Neural crest cell (in vitro differentiated cells): ENCODE measurements at places on chromosomes 12 and 14. TPM values are rescaled to one million over a fixed set of nuclear protein-coding genes. Genes with fewer than 3 reads are reported as not detected.

DNA sequence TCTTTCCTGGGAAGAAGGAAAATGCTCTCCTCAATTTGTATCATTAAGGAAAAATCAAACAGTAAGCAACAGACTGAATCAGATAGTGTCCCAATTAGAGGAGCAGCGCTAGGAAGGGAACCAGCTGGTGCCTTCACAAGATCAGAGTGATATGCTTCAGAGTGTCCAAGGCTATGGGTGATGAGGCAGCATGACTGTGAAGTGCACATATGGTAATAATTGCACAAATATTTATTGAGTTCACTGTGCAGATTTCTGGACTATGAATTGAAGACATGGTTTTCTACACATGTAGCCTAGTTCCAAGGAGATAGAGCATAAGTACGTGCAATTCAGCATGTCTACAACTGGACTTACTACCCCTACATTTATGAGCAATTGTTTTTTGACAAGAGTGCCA lies 78.8 kb upstream of the EVL start:
- no peaks in the 10 kb centered on the region for H3K27me3 ChIP-seq
- H3K27ac ChIP-seq, result no peak overlapping the region
- no peak for DNase-seq

The CLEC4D gene
- not detected in 2 replicates for total RNA-seq

The TRPV4 gene
- 3.5 and 3.7 TPM in 2 replicates for total RNA-seq

- peak overlapping the region; percentile 24 for H3K27ac ChIP-seq
- H3K4me3 ChIP-seq, result no peak overlapping the region
- DNase-seq, result no peak
- H3K27me3 ChIP-seq, result no peaks in the 10 kb centered on the region
- peaks cover 12% of the 10 kb centered on the region for H3K4me1 ChIP-seq
- H3K36me3 ChIP-seq, result peaks cover 4% of the 10 kb centered on the region
Observed at GRCh38 chr14:102417001-102417431, 54.3 kb downstream of the TECPR2 start.

DNA sequence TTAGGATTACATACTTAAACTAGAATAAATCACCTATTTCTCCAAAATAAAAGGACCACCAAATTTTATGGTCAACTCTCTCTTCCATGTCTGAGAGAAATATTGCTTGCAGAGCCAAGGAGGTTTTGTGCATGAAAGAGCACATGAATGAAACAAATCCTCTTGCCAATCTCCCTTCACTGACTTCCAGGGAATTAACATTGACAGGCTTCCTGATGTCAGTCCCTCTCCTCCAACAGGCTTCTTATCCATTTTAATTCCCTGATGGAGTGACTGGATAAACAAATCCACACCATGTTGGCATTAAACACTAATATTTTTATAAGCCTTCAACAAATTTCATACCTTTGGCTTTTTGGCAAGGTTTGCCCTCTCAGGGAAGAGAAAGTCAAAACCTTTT lies 45.3 kb upstream of the CNTN1 start:
- H3K36me3 ChIP-seq, result no peaks in the 10 kb centered on the region
- no peak overlapping the region for H3K4me3 ChIP-seq
- no peak for DNase-seq

GRCh38 chr14:66381755-66382154 lies 104.4 kb upstream of the CCDC196 start:
- H3K27ac ChIP-seq, result no peak overlapping the region
- no peaks in the 10 kb centered on the region for H3K36me3 ChIP-seq
- DNase-seq, result no peak
- no peaks in the 10 kb centered on the region for H3K27me3 ChIP-seq
- H3K4me3 ChIP-seq, result no peak overlapping the region

DNA sequence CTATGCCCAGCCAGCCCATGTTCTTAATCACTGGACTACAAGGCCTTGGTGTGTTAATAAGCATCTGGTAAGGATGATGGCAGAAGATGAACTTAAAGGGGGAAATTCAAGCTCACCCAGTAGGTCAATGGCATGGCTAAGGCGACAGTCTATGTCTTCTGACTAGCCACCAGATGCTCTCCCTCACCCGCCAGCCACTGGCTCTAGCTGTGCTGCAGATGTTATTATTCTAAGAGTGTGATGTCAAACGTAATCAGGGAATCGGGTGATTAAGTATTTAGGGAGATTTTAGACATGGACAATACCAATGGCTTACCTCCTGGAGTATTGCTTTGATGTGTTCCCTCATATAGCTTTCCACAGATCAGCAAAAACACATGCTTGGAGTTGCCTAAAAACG lies 39.2 kb upstream of the MAX start:
- no peaks in the 10 kb centered on the region for H3K36me3 ChIP-seq
- H3K4me1 ChIP-seq, result peaks cover 7% of the 10 kb centered on the region
- no peak overlapping the region for H3K27ac ChIP-seq

The RPS6KL1 gene
- 13.9 and 14.1 TPM in 2 replicates for total RNA-seq

DNA sequence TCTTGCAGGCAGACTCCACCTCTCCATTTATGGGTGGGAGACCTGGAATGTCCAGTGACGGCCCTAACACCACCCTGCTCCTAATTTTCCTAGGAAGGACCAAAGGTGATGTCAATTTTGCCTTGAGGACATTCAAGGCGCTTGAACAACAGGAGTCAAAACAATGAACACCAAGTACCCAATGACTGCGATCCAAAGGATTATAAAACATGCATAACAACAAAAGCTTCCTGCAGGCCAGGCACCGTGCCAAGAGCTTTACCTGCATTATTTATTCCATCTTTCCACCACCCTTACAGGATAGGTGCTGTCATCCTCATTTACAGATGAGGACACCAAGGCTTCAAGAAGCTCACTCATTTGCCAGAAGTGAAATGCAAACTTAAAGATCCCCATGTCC lies 15.2 kb upstream of the FOXN3 start:
- no peaks in the 10 kb centered on the region for H3K27me3 ChIP-seq
- DNase-seq, result no peak
- no peak overlapping the region for H3K27ac ChIP-seq
- H3K4me3 ChIP-seq, result no peak overlapping the region

GRCh38 chr12:20268121-20268732 lies 100.1 kb upstream of the PDE3A start:
- H3K27ac ChIP-seq, result no peak overlapping the region
- H3K27me3 ChIP-seq, result no peaks in the 10 kb centered on the region
- H3K4me3 ChIP-seq, result no peak overlapping the region
- no peak for DNase-seq

DNA sequence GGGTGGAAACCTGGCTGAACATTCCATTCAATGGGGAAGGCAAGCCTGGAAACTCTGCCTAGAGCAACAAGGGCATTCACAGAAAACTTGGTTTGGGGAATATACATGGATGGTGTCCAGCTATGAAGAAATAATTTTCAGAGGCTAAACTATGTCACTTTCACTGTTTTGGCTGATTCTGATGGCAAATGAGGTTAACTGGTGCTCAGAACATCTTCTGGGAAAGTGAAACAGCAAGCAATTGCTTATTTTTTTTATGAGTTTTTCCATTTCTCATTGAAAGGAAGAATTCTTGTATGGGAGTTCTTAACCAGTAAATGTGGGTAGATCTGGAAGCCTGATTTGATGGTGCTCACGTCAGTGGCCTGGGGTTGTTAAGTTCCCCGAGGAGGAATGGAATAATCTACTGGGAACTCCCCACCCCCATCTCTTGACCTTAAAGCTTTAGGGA lies 132.8 kb upstream of the BTG1 start:
- peaks cover 16% of the 10 kb centered on the region for H3K4me1 ChIP-seq
- H3K4me3 ChIP-seq, result no peak overlapping the region
- H3K36me3 ChIP-seq, result no peaks in the 10 kb centered on the region
- no peak overlapping the region for H3K27ac ChIP-seq
- no peak for DNase-seq

The ZNF385A gene
- total RNA-seq, result 20.3 and 20.8 TPM in 2 replicates

The KRT73 gene
- total RNA-seq, result not detected in 2 replicates

DNA sequence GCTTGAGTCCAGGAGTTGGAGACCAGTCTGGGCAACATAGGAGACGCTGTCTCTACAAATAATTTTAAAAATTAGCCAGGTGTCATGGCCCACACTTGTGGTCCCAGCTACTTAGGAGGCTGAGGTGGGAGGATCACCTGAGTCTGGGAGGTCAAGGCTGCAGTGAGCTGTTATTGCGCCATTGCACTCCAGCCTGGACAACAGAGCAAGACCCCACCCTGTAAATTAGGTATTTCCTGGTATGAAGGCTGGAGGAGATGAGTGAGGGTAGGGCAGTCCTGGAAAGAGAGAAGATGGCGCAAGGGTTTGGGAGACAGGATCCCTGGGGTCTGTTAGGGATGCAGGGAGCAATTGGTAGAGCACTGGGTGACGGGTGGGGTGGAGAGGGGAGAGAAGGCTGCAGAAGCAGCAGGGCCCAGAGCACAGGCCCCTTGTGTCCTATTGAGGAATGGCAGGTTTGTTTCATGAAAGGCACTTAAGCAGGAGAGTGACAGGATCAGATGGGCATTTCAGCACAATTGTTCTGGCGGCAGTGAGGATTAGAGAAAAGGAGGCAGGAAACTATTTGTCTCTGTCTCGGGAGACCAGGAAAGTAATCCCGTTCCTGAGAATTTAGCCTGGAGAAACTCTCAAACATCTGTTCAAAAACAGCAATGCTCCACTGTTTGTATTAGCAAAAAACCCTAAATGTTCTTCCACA lies 47.2 kb upstream of the KTN1 start:
- no peak for DNase-seq
- H3K4me3 ChIP-seq, result no peak overlapping the region
- peaks cover 7% of the 10 kb centered on the region for H3K4me1 ChIP-seq
- H3K27ac ChIP-seq, result no peak overlapping the region

The CD27 gene
- not detected in 2 replicates for total RNA-seq

DNA sequence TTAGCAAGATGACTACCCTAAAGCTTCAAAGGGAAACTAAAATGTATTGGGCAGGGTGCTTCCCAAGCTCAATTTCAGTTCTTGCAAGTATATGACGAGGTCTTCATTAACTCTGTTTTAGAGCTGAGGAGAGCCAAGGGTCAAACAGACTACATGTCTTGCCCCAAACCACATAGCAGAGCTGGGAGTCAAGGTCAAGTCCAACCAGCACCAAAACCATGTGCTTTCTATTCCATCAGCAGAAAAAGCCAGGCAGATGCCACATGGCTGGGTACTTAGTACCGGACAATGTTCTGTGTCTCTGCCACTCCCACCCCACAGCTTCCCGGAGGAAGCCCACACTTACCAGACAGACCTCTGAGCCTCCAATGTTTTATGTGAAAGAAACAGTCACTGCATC lies 17.6 kb downstream of the NID2 start:
- no peak overlapping the region for H3K4me3 ChIP-seq
- DNase-seq, result no peak
- H3K36me3 ChIP-seq, result peaks cover 3% of the 10 kb centered on the region
- no peak overlapping the region for H3K27ac ChIP-seq
- H3K4me1 ChIP-seq, result peaks cover 25% of the 10 kb centered on the region

GRCh38 chr12:116123451-116124258 lies 153.8 kb downstream of the MED13L start:
- DNase-seq, result peak; percentile 36
- peaks cover 60% of the 10 kb centered on the region for H3K4me1 ChIP-seq
- no peaks in the 10 kb centered on the region for H3K36me3 ChIP-seq

The AJUBA gene
- 32.8 and 33.1 TPM in 2 replicates for total RNA-seq

DNA sequence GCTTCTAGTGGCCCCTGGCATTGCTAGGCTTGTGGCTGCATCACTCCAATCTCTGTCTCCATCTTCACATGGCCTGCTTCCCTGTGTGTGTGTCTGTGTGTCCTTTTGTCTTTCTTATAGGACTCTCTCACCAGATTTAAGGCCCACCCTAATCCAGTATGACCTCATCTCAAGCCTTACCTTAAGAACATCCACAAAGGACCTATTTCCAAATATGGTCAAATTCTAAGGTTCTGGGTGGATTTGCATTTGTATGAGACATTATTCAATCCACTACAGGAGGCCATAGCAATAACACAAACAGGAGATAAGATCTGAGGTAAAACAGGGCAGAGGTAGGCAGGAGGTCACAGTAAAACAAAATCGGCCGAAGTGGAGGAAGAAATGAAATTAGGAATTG lies 375.9 kb downstream of the BTG1 start:
- DNase-seq, result no peak
- H3K27ac ChIP-seq, result no peak overlapping the region
- H3K4me1 ChIP-seq, result no peaks in the 10 kb centered on the region
- H3K27me3 ChIP-seq, result no peaks in the 10 kb centered on the region
- H3K36me3 ChIP-seq, result no peaks in the 10 kb centered on the region

The RNU7-1 gene
- not detected in 2 replicates for total RNA-seq

The DBX2 gene
- total RNA-seq, result not detected in 2 replicates

DNA sequence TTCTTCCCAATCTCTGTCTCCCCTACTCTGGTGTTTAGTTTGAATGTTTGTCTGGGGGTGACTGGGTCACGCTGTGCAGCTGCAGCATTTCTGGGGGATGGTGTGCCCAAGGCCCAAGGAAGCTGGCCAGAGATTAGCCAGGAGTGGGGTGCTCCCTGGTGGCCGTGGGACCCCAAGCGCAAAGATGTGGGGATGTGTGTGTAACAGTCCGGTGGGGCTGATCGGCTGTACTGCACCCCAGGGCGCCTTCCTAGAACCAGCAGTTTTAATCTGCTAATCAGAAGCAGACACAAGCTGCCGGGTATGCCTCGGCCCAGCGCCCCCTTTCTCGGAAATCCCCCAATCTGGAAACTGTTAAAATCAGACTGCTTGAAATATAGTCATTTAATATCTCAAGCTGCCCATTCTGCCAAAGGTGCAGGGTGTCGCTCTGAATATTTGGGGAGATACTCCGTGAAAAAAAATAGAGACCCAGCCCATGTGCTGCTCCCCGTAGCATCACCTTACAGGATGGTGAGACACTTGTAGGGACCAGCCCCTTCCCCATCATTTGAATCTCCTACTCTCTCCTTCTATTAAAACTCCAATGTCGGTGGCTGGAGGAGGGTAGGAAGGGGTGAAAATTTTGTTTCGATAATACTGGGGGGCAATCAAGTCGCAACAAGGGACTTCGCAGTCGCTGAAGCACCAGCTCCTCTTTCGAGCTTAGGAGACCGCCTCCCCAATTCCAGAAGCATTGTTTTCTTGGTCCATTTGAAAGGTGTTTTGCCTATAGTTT lies 4.3 kb downstream of the HOXC9 start:
- DNase-seq, result no peak
- H3K36me3 ChIP-seq, result peaks cover 3% of the 10 kb centered on the region
- H3K4me3 ChIP-seq, result peak overlapping the region; percentile 79
- peaks cover 21% of the 10 kb centered on the region for H3K4me1 ChIP-seq
- H3K27ac ChIP-seq, result no peak overlapping the region
- H3K27me3 ChIP-seq, result peaks cover 99% of the 10 kb centered on the region
